Endothelial cell of coronary artery (primary cell): ENCODE measurements at places on chromosomes 7 and 10. TPM values are rescaled to one million over a fixed set of nuclear protein-coding genes. Genes with fewer than 3 reads are reported as not detected.

Gene PLAC9
- total RNA-seq = 3.3 and 3.9 TPM in 2 replicates

Gene AKR1C4
- not detected in 2 replicates for total RNA-seq

Gene CALML3
- total RNA-seq = not detected in 2 replicates

Gene CPVL
- total RNA-seq = not detected in 2 replicates

Gene BRAF
- total RNA-seq = 13.9 and 20.4 TPM in 2 replicates

Gene SPDYE5
- total RNA-seq = not detected in 2 replicates

Gene MIOS
- total RNA-seq = 20.2 and 25.9 TPM in 2 replicates

Gene SLF2
- total RNA-seq = 20.6 and 22.5 TPM in 2 replicates

Gene PKD2L1
- total RNA-seq = not detected in 2 replicates

Gene ANKRD16
- total RNA-seq = 5.8 and 8.3 TPM in 2 replicates

Gene SRGN
- total RNA-seq = 961 and 1,471 TPM in 2 replicates

Gene RSU1
- 44.2 and 52.6 TPM in 2 replicates for total RNA-seq

Gene AKR1D1
- total RNA-seq = not detected in 2 replicates

Gene GJD4
- total RNA-seq = under 0.01 and 0.09 TPM in 2 replicates

Gene NEBL
- 3.1 and 4.5 TPM in 2 replicates for total RNA-seq

Gene ACTL6B
- not detected in 2 replicates for total RNA-seq

Gene FGFR2
- 0.09 TPM in 2 replicates for total RNA-seq

Gene NPY
- total RNA-seq = not detected in 2 replicates

Gene CALCR
- total RNA-seq = not detected in 2 replicates
